Suppressor macrophage treated with lipopolysaccharide for 4 hours (primary cell): ENCODE measurements at places on chromosomes 3 and 15.
A peak's percentile ranks its signal among the peaks of the same experiment; 100 is the strongest.

- no peak for DNase-seq
These were observed 82.5 kb downstream of the NEK11 start for GRCh38 chr3:131109156-131109555.

- peak; percentile 28 for DNase-seq
These were observed 7.8 kb downstream of the SETMAR start for GRCh38 chr3:4310971-4311370.

GRCh38 chr3:41089566-41089965 is 109.7 kb upstream of the CTNNB1 start:
- no peak for DNase-seq

- DNase-seq: no peak
These were observed 260.5 kb downstream of the PYDC2 start for GRCh38 chr3:191721390-191721861.

DNA sequence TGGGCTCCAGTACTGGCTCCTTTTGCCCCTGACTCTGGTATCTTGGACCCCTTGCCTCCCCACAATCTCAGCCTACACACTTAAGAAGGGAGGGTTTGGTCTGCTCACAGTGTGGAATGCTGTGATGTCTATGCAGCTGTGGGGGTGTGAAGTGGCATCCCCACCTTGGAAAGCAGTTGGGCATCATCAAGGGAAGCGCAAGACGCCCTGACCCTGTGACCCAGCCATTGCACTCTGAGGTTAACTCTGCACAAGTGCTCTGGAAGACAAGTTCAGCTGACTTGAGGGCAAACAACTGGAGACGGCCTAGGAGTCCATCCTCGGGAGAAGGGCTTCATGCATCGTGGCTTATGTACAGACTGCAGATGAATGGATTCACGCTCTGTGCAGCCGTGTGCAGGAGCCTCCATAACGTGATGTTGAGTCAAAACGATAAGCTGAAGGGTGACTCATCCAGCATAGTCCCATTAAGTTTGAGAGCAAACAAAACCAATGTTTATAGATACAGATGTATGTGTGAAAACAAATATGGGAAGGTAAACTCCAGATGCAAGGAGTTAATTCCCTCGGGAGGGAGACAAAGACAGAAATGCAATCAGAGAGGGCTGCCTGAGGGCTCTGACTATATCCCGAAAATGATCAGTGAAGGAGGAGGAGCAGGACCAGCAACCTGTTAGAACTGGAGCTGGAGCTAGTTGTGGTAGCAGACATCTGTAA is 86.8 kb downstream of the LSM3 start:
- DNase-seq: no peak

- DNase-seq: no peak
These were observed 27.7 kb downstream of the PTX3 start for GRCh38 chr3:157464321-157464720.

DNA sequence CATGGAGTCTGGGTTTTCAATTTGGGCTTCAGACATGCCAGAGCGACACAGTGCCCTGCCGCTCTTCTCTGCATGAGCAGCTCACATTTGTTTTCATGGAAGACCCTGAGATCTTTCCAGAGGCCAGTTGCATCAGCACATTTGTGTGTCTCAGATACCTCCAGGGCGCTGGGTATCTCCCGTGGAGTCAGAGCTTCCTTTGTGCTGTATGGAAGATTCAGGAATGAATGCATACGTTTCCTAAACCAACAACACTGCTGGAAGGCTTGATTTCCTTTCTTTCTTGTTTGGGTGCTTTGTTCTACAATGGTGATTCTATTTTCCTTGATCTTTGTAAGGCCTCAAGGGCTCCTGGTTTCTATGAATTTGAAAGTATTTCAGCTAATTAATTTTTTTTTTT is 106.5 kb downstream of the CACNA2D3 start:
- DNase-seq: no peak

DNA sequence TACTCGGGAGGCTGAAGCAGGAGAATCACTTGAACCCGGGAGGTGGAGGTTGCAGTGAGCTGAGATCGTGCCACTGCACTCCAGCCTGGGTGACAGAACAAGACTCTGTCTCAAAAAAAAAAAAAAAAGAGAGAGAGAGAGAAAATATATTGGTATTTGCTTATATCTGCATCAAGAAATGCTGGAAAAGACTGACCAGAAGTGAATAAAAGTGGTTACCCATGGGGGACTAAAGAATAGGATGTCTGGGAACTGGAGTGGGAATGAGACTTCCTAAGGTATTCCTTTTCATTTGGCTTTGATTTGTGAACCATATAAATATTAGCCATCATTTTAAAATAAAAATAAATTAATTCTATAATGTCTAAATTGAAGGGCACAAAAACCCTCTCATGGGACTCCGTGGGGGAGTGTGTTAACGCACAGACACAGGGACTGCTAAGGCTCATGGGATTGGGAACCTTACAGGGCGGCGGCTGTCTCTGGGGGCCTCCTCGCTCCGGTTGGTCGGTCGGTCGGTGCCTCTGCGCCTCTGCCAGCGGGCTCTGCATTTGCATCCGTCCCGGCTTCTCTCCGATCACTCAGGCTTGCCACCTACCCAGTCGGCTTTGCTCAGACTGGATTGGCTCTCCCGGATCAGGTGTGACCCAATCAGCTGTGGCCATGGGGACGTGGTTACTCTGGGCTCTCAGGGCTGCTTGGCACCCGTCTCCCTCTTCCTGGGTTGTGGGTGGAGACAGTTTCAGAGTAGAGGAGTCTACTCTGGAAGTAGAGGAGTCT is 12.7 kb upstream of the TSPAN3 start:
- DNase-seq: peak; percentile 51

DNA sequence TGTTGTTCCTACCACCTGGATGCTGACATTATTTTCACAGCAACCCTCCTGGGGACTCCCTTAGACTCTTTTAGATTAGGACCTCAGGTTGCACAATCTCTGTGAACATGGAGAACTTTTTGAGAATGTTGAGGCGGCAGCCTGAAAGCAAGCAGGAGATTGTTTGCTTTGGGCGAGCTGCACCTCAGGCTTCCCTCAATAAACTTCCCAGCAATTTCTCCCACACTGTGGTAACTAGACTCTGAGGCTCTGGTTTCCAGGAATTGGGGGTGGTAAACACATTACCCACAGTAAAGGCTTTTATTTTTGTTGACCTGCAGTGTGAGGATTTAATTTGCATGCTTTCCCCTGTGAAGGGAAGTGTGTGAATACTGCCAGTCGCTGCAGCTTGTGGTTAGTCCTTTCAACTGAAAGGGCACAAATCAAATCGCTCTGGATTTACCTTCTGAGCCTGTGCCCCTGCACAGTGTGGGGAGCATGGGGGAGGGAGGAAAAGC is 35.2 kb upstream of the SIAH2 start:
- DNase-seq: no peak

- DNase-seq: peak; percentile 72
These were observed 41.8 kb downstream of the CBLB start for GRCh38 chr3:105826778-105827634.

DNA sequence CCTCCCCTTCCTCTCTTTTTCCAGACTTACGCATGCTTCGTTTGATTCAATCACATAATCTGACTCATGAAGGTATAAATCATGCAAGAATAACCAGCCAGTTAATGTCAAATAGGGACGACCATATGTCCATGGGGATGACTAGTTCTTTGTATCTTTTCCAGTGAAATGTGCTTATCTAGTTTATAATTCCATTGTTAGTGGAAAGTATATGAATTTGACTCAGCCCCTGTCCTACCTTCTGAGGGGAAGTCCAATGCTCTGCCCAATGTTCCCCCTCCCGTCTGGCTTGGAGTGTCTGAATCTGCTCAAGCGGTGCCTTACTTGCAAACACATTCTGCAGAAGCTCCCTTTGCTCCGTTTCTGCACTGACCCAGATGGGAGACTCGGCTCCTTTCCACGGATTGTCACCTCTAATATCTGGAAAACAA is 55.0 kb upstream of the EPHB3 start:
- no peak for DNase-seq

GRCh38 chr15:48777645-48778330 is 33.1 kb downstream of the CEP152 start:
- no peak for DNase-seq

DNA sequence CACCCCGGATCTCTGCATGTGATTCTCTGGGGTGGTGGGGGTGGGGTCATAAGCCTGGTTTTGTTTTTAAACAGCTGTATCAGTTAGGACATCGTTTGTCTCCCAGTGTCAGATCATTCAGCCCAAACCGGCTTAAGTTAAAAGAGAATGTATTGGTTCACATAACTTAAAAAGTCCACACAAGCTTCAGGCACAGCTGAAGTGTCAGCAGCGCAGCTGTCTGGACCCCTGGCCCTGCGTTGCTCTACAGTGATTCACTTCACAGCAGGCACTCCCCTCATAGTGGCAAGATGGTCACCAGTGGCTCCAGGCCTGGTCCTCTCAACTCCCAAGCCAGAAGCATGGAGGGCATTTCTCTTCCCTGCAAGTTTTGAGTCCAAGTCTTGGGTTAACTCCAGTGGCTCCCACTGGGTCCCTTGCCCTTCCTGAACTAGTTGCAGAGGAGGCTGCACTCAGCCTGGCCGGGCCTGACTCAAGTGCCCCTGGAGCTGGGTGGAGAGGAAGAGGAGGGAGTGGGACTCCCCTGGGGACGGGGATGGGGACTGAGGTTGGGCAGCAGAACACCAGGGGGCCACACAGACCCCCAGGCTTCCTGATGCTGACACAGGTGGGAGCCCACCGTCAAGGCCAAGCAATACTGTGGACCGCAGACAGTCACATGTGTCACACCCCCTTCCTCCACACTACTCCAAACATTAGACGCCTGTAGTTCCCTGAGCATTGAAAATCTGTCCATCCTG is 28.9 kb upstream of the GP9 start:
- DNase-seq: no peak

GRCh38 chr3:33037471-33037870 is 59.5 kb downstream of the GLB1 start:
- peak; percentile 44 for DNase-seq

GRCh38 chr3:9980251-9980650 is 6.4 kb downstream of the EMC3 start:
- no peak for DNase-seq

DNA sequence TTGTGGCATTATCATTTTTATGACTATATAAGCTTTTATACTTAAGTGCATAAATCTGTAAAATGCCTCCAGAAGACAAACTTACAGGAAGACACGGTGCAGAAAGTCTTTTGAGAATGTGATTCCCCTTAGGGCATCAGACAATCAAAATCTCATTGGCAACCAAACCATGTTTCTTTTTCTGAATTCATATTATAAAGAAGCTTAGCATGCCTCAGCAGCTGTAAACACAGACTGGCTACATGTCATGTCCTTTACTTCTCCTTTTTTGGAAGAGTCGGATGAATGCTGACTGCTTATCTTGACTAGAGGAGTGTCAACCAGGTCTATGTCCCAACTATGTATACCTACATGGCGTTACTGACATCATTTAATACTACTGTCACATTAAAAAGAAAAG is 150.1 kb downstream of the PLD1 start:
- DNase-seq: no peak

- DNase-seq: no peak
These were observed 15.0 kb downstream of the TIGIT start for GRCh38 chr3:114308830-114309229.
